ENCODE measurements at places on chromosomes 1 and 21. TPM values are rescaled to one million over a fixed set of nuclear protein-coding genes. Genes with fewer than 3 reads are reported as not detected.

DNA sequence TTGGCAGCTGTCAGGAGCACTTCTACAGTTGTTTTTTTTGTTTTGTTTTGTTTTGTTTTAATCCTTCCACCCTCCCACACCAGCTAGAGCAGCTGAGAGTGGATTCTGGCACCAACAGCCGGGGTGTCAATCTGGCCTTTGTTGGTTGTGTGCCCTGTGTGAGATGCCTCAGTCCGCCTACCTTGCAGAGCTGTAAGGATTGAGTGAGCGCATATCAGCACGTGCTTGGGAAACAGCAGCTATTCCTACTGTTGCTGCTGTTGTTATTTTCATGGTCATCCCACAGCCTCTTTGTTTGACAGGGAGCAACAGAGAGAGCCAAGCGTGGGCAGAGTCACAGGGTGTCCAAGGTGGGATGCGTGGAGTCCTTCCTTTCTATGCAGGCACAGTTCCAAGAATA lies 50.4 kb downstream of the PGBD5 start:
- DNase-seq = no peak

- DNase-seq = no peak
Observed at GRCh38 chr1:236341298-236341697, 52.8 kb upstream of the EDARADD start.

DNA sequence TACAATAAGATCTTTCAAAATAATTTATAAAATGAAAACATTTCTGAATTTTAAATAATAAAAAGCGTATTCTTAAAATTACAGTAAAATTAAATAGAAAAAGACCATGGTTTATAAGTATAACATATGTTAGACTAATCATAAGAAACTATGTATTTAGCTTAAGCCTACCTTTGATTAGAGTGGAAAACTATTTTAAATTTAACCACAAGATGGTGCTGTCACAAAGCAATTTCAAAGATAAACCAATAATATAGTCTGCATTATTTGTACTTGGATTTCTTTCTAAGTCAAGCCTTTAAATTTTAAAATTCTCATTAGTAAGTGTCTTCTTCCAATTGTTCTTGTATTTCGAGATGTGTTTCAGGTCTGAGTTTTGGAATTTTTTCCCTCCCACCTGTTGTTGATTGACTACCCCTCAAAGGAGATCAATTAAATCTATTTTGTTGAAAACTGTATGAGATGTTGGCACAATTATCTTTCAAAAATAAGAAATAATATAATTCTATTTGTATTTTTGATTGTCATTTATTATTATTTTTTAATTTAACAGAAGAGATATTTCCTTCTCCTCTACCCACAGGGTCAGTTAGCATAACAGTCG lies 459.8 kb downstream of the KCNT2 start:
- DNase-seq = no peak

DNA sequence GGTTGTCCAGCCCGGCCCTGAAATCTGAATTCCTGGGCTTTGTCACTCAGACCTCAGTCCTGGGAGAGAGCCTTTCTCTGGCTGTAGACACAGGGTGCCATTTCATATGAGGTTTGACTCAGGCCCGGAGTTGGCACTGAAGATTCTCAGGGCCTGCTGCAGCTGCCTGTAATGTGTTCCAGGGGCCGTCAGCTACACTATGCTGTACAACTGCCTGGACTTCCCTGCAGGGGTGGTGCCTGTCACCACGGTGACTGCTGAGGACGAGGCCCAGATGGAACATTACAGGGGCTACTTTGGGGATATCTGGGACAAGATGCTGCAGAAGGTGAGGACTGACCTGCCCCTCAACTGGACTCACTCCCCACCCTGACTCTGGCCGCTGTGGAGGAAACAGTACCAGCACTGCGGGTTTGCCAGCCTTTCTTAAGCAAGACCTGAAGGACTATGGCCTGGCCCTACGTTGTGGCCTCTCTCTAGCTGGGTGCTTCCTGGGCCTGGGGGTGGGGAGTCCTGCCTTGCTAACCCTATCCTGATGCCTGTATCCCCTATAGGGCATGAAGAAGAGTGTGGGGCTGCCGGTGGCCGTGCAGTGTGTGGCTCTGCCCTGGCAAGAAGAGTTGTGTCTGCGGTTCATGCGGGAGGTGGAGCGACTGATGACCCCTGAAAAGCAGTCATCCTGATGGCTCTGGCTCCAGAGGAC lies 18.9 kb downstream of the FAAH start:
- peak; percentile 79 for DNase-seq

- no peak for DNase-seq
Observed at GRCh38 chr1:32774950-32775634, 42.1 kb downstream of the YARS1 start.

DNA sequence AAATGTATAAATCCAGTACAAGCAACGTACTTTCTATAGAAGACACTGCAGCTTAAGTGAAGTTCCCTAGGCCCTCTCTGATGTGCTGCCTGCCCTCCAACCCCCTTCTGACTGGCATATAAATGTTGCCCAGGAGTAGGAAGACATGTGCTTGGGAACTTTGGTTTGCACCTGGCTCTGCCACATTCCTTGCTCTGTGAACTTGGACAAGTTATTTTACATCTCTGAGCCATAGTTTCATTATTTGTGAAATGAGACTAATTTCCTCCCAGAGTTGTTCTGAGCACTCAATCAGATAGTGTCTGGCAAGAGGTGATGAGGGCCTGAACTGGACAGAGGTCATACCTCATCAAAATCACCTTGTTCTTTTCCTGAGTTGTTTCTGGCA lies 3.5 kb upstream of the PHC2 start:
- no peak for DNase-seq

DNA sequence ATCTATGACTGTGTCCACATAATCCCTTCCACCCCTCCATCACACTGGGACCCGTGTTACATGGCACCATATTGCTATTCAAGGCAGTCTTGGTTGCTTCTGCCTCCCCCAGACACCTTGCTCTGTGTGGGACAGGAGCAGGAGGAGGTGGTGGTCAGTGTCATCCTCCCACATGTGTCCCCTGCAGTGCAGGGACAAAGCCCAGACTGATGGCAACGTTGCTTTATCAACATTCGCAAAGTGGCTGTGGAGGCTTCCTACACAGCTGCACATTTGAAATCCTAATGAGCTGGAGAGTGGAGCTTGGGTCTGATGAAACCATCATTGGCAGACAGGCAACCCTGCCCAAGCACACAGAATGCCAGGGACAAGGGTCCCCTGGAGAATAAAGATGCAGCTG lies 26.2 kb downstream of the TRIM67 start:
- DNase-seq = no peak

- DNase-seq = no peak
Observed at GRCh38 chr1:34898330-34898761, 31.1 kb downstream of the DLGAP3 start.

GRCh38 chr1:64842224-64842623 lies 97.3 kb downstream of the RAVER2 start:
- no peak for DNase-seq

DNA sequence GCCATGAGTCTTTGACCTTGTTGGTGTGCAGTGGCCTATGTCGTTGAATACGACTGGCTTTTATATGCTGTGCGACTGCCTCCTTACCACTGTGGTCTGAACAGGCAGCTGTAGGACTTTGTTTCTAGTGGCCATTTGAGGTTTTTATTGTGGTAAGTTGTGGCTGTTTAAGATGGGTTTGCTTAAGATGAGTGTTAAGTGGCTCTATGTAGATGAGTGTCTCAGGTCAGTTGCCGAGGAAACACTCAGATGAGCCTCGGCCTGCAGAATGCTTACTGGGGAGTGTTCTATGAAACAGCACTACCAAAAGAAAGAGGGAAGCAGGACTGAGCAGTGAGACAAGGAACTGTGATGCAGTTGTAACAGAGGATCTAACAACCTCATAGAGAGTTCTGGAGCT lies 14.9 kb upstream of the CD1C start:
- no peak for DNase-seq

GRCh38 chr1:186234976-186235686 lies 139.9 kb downstream of the TPR start:
- no peak for DNase-seq

- DNase-seq = peak; percentile 68
Observed at GRCh38 chr1:32242341-32242851, 4.6 kb upstream of the FAM167B start.

- DNase-seq = no peak
Observed at GRCh38 chr1:228267962-228268880, 60.4 kb downstream of the OBSCN start.

DNA sequence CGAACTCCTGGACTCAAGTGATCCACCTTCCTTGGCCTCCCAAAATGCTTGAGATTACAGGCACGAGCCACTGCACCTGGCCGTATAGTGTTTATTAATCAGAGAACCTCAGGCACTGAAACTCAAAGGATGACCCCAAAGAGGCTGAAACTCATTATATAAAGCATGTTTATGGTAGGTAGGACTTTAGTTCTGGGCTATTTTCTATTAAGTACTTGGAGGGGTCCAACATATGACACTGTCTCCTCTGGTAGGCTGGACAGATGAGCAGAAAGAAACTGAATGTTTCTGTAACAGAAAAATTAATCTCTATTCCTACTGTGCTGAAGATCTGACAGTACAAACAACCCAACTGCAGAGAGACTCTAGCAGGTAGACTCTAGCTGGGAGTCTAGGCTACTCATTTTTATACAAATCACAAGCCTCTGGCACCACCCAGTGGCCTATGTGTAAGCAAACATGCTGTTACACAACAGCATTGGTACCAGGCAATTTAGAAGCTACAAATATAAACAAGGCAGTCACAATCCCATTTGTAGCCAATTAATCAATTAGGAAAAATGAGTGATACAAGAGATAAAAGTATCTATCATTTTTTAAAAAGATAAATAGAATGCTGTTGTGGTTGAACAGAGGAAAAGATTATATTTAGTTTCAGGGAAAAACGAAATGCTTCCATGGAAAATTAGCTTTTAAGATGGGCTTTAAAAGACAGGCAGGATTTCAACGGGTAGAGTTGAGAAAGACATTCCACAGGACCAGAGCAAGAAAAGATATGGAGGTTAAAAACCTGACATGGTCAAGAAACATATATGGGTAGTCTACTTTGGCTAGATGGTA lies 10.4 kb downstream of the DCAF8 start:
- peak; percentile 73 for DNase-seq

- DNase-seq = peak; percentile 93
Observed at GRCh38 chr1:156025876-156026275, 5.1 kb upstream of the SSR2 start.

DNA sequence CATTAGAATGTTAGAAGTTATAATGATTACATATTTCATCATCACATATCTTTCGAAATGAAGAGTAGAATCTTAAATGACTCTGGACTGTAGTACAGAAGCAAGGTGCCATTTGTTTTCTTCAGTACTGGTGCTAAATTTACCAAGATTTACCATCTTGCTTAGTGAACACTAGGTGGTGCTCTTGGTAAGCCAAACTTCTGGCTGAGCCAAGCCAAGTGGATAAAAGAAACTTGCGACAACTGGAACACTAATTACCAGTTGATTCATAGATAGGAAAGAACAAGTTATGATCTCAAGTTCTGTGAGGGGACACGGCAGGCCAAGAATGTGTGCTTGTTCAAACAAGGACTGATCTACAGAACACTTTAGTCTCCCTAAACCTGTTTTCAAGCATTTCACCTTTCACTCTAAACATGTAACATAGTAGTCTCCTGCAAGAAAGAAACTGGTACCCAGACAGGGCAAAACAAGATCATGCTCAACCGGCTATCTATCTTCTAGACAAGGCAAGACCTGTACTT lies 19.8 kb downstream of the SPRTN start:
- peak; percentile 53 for DNase-seq

DNA sequence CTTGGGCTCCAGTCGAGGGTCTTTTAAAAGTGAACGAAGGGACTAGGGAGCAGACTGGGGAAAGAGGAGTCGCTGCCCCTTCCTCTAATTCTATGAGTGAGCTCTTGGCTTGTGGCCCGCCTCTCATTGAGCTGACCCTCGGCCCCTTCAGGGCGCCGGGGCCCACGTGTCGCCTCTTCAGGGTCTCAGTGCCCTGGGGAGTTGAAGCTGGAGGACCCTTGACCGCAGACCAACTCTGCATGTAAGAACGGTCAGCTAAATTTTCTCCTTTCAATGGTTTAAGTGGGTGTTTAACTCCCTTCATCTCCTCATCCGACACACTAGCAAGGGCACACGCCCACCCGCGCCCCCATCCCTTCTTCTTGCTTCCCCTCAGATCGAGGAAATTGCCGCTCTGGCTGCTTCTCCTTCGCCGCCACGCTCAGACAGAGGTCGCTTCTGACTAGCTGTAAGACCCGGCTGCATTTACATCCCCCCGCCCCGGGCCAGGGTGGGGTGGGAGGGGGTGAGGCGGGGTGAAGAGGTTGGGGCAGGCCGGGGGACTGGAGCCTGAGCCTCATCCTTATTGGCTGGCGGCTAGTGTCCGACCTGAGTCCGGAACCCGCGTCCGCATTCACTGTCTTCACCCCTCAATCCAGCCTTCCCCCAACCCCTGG lies 10.9 kb downstream of the NR5A2 start:
- no peak for DNase-seq

DNA sequence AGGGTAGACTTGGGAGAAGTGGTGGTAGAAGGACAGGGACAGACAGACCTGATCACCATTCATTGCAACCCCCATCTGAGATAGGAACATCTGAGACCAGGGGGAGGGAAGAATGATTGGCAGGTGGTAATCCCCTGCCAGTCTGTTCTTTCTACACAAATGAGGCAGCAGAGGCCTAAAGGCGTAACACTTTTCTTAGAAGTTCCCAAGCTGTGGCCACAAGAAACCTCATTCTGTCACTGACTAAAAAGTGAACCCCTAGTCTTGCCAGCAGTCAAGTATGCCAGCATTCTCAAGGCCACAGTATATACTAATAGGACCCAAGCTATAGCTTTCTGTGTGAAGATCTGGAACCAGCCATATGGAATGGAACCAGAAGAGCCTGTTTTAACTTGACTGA lies 638.0 kb downstream of the KCNT2 start:
- no peak for DNase-seq

Gene TNFRSF8
- total RNA-seq = under 0.01 TPM

Gene DIPK1A
- total RNA-seq = 29.0 TPM

Gene ATP1A2
- total RNA-seq = 0.72 TPM

Gene EFNA1
- total RNA-seq = 0.88 TPM

Gene AADACL4
- total RNA-seq = not detected

Gene HCRTR1
- total RNA-seq = not detected

Gene KCTD3
- total RNA-seq = 55.7 TPM

Gene TDRKH
- 1.1 TPM for total RNA-seq

Gene PTCH2
- 0.36 TPM for total RNA-seq

Gene SLC1A7
- total RNA-seq = under 0.01 TPM

Gene DDX59
- total RNA-seq = 12.4 TPM

Gene NEGR1
- 22.7 TPM for total RNA-seq

Gene XCL1
- total RNA-seq = not detected

Gene SELENBP1
- 28.3 TPM for total RNA-seq
